ENCODE measurements at places on chromosomes 1 and 21.

GRCh38 chr1:25126562-25126961, 105.7 kb downstream of the SYF2 start:
- no peak for DNase-seq

GRCh38 chr1:21882721-21883415, 54.2 kb downstream of the HSPG2 start:
- no peak for DNase-seq

DNA sequence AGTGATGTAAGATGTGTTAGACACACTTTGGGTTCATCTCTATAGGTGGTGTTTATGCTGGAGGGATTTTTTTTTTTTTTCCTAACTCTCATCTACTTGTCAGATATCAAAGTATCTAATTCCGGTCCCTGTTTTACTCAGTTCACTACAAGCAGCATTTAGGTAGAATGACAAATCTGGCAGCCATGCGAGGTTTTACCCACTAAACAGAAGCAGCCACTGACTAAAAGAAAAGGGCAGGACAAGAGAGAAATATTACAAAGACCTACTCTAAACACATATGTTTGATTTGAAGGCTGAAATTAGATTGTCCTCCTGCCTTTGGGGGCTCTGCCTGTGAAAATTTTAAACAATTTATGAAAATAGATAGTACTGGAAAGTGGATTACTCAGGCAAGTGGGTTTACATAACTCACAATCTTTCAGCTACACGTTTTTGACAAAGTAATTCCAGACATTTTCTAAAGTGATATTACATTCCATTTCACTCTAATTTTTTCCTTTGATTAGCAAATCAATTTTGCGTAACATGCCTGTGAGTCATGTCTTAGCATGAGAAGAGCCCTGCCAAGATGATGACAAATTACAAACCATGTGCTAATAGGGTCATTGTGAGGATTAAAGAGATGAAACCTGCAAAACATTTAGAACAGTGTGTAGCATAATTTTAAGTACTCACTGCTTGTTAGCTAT, 172.6 kb downstream of the PLA2G4A start:
- DNase-seq = no peak

- DNase-seq = peak; percentile 39
Observed at GRCh38 chr1:30371179-30371788, 352.1 kb downstream of the MATN1 start.

- no peak for DNase-seq
Observed at GRCh38 chr1:75127916-75128717, 6.1 kb upstream of the LHX8 start.

DNA sequence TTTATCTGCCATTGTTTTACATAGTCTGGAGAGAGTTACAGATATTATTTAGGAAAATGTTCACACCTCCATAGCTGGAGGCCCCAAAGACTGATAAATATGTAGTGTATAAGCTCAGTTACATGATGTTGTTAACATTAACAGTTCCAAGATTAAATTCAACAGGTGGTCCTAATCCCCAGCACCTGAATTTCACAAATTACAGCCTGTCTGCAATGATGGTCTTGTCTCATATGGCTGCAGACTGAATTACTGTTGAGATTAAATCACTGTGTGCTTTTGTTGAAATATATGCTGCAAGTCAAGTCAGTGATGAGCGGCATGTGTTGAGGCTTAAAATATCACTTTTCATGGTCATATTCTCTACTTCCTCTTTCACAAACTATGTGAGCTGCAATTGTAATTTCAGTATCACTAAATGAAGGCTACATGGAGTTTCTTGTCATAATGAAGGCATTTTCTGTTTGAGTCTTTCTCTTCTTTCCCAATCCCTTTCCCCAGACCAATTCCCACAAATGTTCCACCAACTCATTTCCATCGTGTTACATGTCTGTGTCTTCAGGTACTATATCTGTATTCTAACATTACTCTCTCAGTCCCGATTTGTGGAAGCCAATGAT, 4.2 kb downstream of the ST6GALNAC5 start:
- no peak for DNase-seq

GRCh38 chr21:32523988-32524719, 61.2 kb downstream of the TCP10L start:
- no peak for DNase-seq

- no peak for DNase-seq
Observed at GRCh38 chr21:30962013-30962412, 76.3 kb downstream of the KRTAP19-8 start.

- peak; percentile 47 for DNase-seq
Observed at GRCh38 chr1:174174461-174175329, 15.4 kb downstream of the RABGAP1L start.

- DNase-seq = no peak
Observed at GRCh38 chr21:14452031-14452726, 69.2 kb upstream of the HSPA13 start.

GRCh38 chr1:53617382-53617781, 121.6 kb downstream of the GLIS1 start:
- DNase-seq = no peak

DNA sequence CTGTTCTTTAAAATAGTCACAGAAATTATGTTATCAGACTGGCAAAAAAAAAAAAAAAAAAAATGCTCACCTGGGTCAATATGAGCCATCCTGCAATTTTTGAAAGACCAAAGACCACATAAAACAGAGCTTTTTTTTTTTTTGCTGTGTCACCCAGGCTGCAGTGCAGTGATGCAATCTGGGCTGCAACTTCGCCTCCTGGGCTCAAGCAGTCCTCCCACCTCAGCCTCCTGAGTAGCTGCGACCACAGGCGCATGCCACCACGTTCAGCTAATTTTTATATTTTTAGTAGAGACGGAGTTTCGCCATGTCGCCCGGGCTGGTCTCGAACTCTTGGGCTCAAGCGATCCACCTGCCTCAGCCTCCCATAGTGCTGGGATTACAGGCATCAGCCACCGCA, 62.8 kb downstream of the RGS13 start:
- no peak for DNase-seq

DNA sequence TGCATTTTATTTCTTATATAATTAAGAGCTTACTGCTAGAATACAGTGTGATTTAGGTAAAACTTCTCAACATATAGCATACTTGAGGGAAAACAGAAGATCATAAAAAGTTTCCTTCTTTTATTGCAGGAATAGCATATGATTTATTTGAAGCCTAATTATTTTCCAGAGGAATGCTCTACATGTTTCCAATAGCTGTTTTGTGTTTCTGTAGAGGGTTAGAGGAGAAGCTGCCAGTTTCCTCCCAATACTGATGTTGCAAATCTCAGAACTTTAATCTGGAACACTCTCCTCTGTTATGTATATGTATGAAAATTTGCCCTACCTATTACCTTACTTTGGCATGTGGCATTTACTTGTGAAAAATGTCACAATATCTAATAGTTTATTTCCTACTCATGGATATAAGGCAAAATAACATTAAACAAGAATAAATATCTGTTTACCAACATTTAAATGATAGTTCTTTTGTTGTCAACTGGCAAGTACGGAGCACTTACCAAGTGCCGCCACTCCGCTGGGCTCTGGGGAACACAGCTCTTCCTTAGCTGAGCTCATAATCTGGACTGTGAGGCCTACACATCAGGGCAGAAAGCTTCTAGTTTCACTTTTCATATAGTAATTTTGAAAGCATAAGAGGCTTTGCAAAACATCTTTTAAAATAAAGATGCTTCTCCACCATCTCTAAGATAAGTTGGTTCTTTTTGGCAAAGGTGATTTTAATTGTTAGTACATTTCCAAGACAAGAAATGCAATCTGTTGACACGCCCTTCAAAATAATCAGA, 239.8 kb upstream of the C1orf105 start:
- DNase-seq = no peak

DNA sequence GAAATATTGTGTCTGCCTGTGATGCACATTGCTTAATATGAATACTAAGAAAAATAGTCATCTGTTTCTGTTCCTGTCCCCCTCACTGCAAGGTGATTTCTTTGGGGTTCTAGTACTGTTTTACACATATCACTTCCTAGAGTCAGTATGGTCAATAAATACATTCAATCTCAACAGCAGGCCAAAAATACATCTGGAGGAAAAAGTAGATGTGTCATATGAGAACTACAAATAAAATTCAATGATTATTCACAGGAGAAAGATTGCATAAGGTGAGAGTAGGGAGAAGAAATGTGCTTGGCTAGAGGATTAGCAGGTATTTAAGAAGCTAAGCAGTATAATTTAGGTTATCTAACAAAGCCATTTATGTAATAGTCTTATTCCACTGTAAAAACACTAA, 45.3 kb upstream of the SAMSN1 start:
- DNase-seq = no peak

DNA sequence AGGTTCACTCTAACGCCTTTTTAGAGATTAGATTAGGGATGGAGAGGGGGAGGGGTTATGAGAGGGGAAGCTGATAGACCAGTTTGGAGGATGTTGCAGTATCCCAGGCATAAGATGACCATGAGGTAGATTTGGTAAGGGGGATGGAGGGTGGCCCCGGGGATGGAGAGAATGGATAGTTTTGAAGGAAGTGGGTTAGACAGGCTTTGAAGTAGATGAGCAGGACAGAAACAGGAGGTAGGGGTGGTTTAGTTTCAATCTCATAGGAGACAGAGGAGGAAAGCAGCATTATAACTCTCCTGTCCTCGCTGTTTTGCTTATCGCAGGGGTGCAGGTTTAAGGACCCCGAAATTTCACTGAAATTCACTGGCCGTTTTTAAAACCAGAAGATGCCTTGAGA, 11.8 kb downstream of the UBIAD1 start:
- DNase-seq = no peak

GRCh38 chr1:2961661-2962060, 59.6 kb upstream of the ACTRT2 start:
- DNase-seq = no peak
